ENCODE measurements at places on chromosomes 13 and 19. TPM values are rescaled to one million over a fixed set of nuclear protein-coding genes. Genes with fewer than 3 reads are reported as not detected.

- H3K4me1 ChIP-seq = no peaks in the 10 kb centered on the region
- H3K4me3 ChIP-seq = no peak overlapping the region
- H3K36me3 ChIP-seq = no peaks in the 10 kb centered on the region
- H3K27ac ChIP-seq = no peak overlapping the region
- peaks cover 50% of the 10 kb centered on the region for H3K27me3 ChIP-seq
- DNase-seq = no peak
These were observed 33.2 kb upstream of the CASP14 start for GRCh38 chr19:15015946-15016542.

- no peak overlapping the region for H3K27ac ChIP-seq
- no peak for DNase-seq
- no peaks in the 10 kb centered on the region for H3K27me3 ChIP-seq
These were observed 12.8 kb downstream of the IGSF23 start for GRCh38 chr19:44626048-44626624.

Gene OR10H1
- not detected for total RNA-seq

GRCh38 chr19:58118979-58119733 lies 21.1 kb upstream of the ZSCAN18 start:
- no peaks in the 10 kb centered on the region for H3K36me3 ChIP-seq
- peaks cover 8% of the 10 kb centered on the region for H3K27me3 ChIP-seq
- H3K4me3 ChIP-seq = no peak overlapping the region
- no peak overlapping the region for H3K27ac ChIP-seq
- DNase-seq = no peak

DNA sequence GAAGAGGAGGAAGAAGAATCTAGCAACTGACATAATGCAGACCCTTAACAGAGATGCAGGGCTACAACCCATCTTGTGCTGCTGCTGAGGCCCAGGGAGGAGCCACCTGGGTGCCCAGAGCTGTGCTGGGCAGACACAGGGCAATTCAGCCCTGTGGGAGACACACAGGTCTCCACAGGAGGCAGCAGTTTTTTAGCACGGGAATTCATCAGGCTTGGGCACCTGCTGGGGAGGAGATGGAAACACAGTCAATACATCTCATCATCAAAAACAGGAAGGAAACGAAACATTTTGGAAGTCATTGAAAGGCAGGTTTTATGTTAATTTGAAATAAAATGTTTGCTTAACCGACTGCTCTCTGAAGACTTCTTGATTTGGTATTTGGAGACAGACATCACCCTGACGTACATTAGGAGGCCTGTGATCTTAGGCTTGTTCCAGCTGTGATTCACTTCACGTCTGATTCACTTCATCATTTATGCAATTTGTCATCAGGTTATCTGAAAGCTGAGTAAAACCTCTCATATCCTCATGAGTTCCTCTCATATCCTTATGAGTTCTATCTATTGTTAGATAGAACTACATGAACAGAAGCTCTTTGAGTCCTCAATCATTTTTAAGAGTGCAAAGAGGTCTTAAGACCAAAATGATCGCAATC lies 77.4 kb downstream of the CYSLTR2 start:
- no peaks in the 10 kb centered on the region for H3K36me3 ChIP-seq
- no peak overlapping the region for H3K27ac ChIP-seq
- no peaks in the 10 kb centered on the region for H3K4me1 ChIP-seq
- no peaks in the 10 kb centered on the region for H3K27me3 ChIP-seq
- DNase-seq = no peak
- H3K4me3 ChIP-seq = no peak overlapping the region

DNA sequence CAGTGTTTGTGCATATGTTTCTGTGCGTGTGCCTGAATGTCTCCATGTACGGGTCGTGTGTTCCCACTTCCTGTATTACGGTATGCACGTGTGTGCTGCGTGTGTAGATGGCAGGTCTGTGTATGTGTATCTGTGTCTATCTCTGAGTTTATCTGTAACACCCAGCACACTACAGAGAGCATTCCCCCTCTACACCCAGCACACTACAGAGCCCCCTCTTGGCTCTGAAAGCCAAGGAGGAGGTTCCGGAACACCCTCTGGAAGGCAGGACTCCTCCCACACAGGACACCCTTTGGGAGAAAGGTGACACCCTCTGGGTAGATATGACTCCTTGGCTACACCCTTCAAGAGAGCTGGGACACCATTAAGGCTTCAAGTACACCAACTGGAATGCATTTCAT lies 2.1 kb upstream of the ERFL start:
- H3K4me3 ChIP-seq = no peak overlapping the region
- no peaks in the 10 kb centered on the region for H3K36me3 ChIP-seq
- H3K4me1 ChIP-seq = peaks cover 23% of the 10 kb centered on the region
- peaks cover 100% of the 10 kb centered on the region for H3K27me3 ChIP-seq
- no peak for DNase-seq
- no peak overlapping the region for H3K27ac ChIP-seq

GRCh38 chr13:47519626-47520025 lies 481.4 kb downstream of the SUCLA2 start:
- no peaks in the 10 kb centered on the region for H3K36me3 ChIP-seq
- H3K4me1 ChIP-seq = no peaks in the 10 kb centered on the region
- DNase-seq = no peak

GRCh38 chr19:2610637-2611482 lies 91.6 kb downstream of the GNG7 start:
- peak; percentile 96 for DNase-seq
- H3K4me3 ChIP-seq = peak overlapping the region; percentile 44
- H3K36me3 ChIP-seq = no peaks in the 10 kb centered on the region
- peak overlapping the region; percentile 94 for H3K27ac ChIP-seq

Gene SSC5D
- total RNA-seq = 19.6 TPM

- no peaks in the 10 kb centered on the region for H3K27me3 ChIP-seq
- DNase-seq = no peak
- no peak overlapping the region for H3K4me3 ChIP-seq
- no peak overlapping the region for H3K27ac ChIP-seq
- no peaks in the 10 kb centered on the region for H3K36me3 ChIP-seq
- H3K4me1 ChIP-seq = no peaks in the 10 kb centered on the region
These were observed 60.6 kb downstream of the NDFIP2 start for GRCh38 chr13:79541426-79542049.

DNA sequence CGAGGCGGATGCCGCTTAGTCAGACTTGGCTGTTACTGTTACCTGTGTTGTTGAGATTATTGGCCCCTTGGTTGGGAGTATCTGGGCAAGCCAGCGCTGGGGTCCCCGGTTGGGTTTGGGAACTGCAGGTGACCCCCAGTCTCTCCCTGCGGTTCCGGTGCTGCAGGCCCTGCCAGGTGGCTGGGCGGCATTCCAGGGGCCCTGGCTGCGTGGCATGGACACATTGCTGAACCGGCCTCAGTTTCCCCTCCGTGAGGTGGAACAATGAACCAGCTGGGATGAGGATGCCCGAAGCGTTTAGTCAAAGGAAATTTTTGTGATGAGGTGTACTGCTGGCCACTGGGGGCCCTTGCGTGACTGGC lies 538 bp downstream of the B3GNT3 start:
- no peaks in the 10 kb centered on the region for H3K36me3 ChIP-seq
- H3K4me3 ChIP-seq = peak overlapping the region; percentile 11
- H3K27ac ChIP-seq = no peak overlapping the region
- no peaks in the 10 kb centered on the region for H3K4me1 ChIP-seq
- peaks cover 31% of the 10 kb centered on the region for H3K27me3 ChIP-seq
- DNase-seq = no peak

Gene CAMSAP3
- under 0.01 TPM for total RNA-seq

DNA sequence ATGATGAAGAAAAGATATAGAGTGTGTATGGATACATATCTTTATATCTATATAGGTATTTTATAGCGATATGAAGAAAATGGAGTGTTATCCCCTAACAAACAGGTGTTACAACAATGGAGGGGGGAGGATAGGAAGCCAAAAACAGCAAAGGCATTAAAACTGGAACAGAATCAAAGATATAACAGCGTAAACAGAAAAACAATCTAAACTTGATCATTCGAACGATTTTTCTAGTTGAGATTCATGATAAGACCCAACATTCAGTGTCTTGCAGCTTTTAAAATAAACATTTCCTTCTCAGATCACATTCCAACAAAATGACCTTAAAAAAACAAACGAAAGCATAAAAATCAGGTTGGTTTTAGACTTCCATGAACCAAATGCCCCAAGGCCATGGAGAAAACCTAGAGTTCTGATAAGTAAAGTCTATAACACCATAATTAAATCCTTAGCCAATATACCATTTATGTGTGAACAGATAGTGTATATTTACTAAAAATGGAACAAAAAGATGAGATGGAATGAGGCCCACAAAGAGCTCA lies 55.7 kb downstream of the CAB39L start:
- no peaks in the 10 kb centered on the region for H3K4me1 ChIP-seq
- H3K27me3 ChIP-seq = no peaks in the 10 kb centered on the region
- H3K36me3 ChIP-seq = no peaks in the 10 kb centered on the region
- no peak overlapping the region for H3K27ac ChIP-seq

GRCh38 chr19:50563597-50563996 lies 4.6 kb downstream of the LRRC4B start:
- H3K4me3 ChIP-seq = no peak overlapping the region
- H3K27ac ChIP-seq = no peak overlapping the region
- DNase-seq = no peak
- H3K4me1 ChIP-seq = peaks cover 11% of the 10 kb centered on the region
- peaks cover 72% of the 10 kb centered on the region for H3K27me3 ChIP-seq
- no peaks in the 10 kb centered on the region for H3K36me3 ChIP-seq

- no peak overlapping the region for H3K4me3 ChIP-seq
- no peak for DNase-seq
- peaks cover 52% of the 10 kb centered on the region for H3K4me1 ChIP-seq
- no peak overlapping the region for H3K27ac ChIP-seq
- no peaks in the 10 kb centered on the region for H3K36me3 ChIP-seq
These were observed 246.6 kb downstream of the TSHZ3 start for GRCh38 chr19:31102674-31103073.

Gene ZNF835
- 9.1 TPM for total RNA-seq

DNA sequence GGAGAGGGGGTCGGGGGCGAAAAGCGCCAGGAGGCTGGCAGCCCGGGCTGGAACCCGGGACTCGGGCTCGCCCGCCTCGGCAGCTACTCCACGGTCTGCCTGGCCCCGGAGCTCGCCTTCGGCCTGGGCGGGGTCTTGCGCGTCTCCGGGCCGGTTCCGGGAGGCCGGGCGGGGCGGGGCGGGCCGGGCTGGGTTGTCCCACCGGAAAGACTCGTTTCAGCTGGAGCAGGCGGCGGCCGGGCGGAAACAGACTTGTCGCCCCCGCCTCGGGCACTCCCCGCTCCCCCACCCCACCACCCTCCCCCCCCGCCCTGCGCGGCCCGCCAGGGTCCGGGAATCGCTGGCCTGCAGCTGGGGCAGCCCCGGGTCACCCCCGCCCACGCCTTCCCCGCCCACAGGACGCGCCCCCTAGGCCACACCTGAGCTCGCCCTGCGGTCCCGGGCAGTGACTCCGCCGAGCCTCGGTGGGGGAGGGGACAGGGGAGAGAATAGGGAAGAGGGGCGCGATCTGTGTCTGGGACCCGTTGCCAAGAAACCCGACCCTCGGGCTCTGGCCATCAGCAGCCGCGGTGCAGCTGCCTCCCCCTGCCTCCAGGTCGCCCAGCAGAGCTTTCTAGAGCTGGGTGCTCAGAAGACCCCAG lies 109.4 kb downstream of the KCTD15 start:
- H3K36me3 ChIP-seq = no peaks in the 10 kb centered on the region
- H3K27ac ChIP-seq = peak overlapping the region; percentile 12
- H3K27me3 ChIP-seq = peaks cover 30% of the 10 kb centered on the region
- H3K4me1 ChIP-seq = no peaks in the 10 kb centered on the region

Gene DNAAF3
- total RNA-seq = not detected

Gene NLRP11
- total RNA-seq = not detected

Gene CERS4
- total RNA-seq = 40.0 TPM

GRCh38 chr19:42081584-42082203 lies 5.7 kb downstream of the ZNF574 start:
- no peaks in the 10 kb centered on the region for H3K27me3 ChIP-seq
- peaks cover 11% of the 10 kb centered on the region for H3K4me1 ChIP-seq
- H3K27ac ChIP-seq = no peak overlapping the region
- H3K4me3 ChIP-seq = no peak overlapping the region
- DNase-seq = no peak

DNA sequence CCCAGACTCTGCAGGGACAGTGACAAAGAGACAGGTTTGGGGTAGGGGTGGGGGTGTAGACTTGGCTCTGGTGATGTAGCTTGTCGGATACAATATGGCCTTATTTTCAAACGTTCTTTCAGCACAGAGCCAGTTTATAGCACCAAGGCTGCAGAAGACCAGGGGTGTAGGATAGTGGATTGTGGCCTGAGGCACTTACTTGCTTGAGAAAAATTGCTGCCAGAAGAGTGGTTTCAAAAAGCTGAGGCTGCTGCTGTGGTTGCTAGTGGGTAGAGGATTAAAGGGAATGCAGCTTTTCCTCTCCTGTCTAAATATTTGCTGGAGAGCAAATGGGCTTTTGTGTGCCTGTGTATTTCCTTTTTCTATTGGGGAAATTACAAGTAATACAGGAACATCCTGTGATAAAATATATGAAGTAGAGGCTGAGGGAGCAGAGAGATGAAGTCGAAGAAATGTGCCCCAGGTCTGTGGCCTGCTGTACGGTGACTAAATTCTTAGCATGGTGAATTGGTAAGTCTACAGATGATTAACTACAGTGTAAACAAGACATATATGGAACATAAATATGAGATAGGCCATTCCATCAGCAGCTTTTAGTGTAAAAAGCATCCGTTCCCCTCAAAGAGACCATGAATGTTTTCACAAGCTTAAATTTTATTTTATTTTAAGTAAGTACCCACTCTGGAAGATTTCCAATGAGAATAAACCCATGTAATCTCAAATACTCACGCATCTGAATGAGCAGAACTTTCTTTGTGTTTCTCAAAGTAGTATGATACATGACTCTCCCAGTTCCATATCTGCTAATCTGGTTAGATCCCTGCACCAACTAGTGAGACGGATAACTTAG lies 112.9 kb downstream of the LRCH1 start:
- no peak for DNase-seq
- peak overlapping the region; percentile 55 for H3K27ac ChIP-seq
- H3K4me1 ChIP-seq = no peaks in the 10 kb centered on the region
- no peaks in the 10 kb centered on the region for H3K36me3 ChIP-seq
- no peaks in the 10 kb centered on the region for H3K27me3 ChIP-seq

DNA sequence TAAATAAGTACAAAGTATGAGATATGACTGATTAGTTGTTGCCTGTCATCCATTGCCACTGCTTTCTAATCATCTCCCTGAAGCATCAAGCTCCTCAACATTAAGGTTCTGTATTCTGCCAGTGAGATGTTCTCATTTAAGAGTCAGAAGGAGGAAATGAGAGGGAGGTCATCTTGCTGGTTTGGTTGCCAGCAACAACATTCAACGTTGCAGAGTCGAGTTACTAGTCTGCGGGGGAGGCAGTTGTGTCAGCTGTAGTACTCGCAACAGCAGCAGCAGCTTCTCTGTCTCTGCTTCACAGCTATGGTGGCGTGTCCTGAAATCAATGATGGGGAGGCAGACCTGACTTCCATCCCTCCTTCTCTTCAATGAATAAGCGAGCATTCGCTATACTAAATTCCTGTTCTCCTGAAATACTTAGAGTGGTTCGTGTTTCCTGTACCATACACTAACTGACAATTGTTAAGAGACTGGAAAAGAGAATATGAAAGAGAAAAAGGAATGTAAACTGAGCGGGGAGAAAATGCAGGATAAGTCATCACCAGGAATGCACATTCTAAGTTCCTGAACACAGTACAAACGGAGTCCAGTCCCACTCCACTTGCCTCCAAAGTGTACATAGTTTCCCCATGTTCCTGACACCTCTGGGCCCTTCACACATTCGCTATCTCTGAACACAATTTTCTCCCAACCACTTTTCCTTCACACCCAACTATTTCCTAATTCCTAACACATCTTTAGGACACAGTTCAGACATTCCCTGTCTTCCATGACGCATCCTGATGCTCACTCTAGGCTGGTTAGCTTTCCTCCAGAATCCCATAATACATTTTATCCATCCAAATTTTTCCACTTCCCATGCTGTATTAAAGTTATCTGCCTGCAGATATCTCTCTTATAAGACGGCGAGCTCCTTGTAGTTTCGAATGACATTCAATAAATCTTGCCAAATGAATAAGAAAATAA lies 263.0 kb downstream of the KLF12 start:
- no peaks in the 10 kb centered on the region for H3K27me3 ChIP-seq
- H3K4me3 ChIP-seq = no peak overlapping the region
- no peaks in the 10 kb centered on the region for H3K36me3 ChIP-seq
- DNase-seq = no peak
- H3K4me1 ChIP-seq = peaks cover 21% of the 10 kb centered on the region
